ENCODE measurements at places on chromosomes 5 and 9.

GRCh38 chr5:167573370-167574127 is 717.9 kb upstream of the WWC1 start:
- DNase-seq, result peak; percentile 70

DNA sequence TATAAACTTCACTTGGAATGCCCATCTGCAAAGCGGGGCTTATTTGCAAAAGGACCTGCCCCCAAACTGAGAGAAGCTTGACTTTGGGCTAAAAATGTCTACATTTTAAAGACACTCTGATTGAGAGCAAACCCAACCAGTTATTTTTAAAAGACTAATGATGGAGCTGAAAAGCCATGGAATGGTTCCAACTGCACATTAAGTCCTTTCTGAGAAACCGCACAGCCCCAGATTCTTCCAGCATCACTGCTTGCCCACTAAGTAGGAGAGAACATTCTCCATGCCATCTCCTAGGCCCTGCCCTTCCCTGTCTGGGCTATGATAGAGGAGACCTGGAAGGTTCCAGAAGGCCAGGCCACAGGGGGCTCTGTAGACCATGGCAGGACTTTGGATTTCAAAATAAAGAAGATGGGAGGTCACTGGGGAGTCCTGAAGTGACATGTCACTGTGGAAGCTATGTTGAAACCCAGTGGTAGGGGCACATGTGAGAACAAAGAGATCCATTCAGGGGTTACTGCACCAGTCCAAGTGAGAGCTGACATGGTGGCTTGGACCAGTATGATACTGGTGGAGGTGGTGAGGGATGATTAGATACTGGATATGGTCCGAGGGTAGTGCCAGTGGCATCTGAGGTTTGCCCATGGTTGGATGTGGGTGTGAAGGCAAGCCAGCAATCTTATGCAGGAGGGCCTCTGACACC is 179.2 kb downstream of the DAB2IP start:
- DNase-seq, result no peak

GRCh38 chr5:118397236-118397635 is 591.1 kb downstream of the DTWD2 start:
- DNase-seq, result no peak

DNA sequence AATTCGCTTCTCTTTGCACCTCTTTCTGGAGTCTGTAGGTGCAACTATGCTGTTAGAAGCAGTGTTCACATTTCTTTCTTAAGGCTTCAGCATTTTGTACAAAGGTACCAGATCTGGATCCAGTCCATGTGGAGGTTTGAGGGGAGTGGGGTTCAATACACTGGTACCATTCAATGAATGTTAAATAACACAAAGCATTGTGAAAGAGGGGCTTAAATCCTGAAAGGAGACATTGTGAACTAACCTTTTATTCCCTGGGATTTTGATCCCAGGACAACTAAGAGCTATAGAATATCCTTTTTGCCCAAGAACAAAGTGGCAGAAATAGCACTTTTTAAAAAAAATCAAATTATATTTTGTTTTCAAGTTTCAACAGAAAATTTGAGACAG is 107.7 kb upstream of the VCAN start:
- no peak for DNase-seq

GRCh38 chr9:110767559-110768063 is 99.0 kb downstream of the MUSK start:
- no peak for DNase-seq

- no peak for DNase-seq
Measured at GRCh38 chr9:87068177-87068840, 121.0 kb upstream of the GAS1 start.

GRCh38 chr5:155258161-155258560 is 244.6 kb downstream of the KIF4B start:
- no peak for DNase-seq

- DNase-seq, result no peak
Measured at GRCh38 chr5:6202968-6203365, 175.4 kb downstream of the MED10 start.

GRCh38 chr5:67537439-67538148 is 341.0 kb upstream of the CD180 start:
- no peak for DNase-seq

- peak; percentile 21 for DNase-seq
Measured at GRCh38 chr5:95892784-95893354, 68.8 kb downstream of the ELL2 start.

GRCh38 chr5:168844016-168844921 is 265.1 kb upstream of the PANK3 start:
- no peak for DNase-seq

- no peak for DNase-seq
Measured at GRCh38 chr5:3522491-3522890, 73.1 kb upstream of the IRX1 start.

DNA sequence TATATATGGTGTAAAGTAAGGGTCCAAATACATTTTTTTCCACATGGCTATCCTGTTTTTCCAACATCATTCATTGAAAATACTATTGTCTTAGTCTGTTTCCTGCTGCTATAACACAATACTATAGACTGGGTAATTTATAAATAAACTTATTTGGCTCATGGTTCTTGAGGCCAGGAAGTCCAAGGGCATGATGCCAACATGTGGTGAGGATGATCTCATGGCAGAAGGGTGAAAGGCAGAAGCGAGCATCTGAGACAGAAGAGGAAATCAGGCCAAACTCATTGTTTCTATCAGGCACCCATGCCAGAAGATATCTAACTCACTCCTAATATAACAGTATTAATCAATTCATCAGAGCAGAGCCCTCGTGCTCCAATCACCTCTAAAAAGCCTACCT is 42.6 kb downstream of the ANKRD55 start:
- peak; percentile 62 for DNase-seq

Data from urothelium cell line (cell line).